H9 (cell line): ENCODE measurements at places on chromosomes 3 and 15. TPM values are rescaled to one million over a fixed set of nuclear protein-coding genes. Genes with fewer than 3 reads are reported as not detected.
A peak's percentile ranks its signal among the peaks of the same experiment; 100 is the strongest.

Gene PDZRN3
- 5.5 and 5.9 TPM in 2 replicates for total RNA-seq

Gene LSMEM2
- total RNA-seq: 0.24 and 0.50 TPM in 2 replicates

Gene RTP4
- total RNA-seq: not detected in 2 replicates

Gene RHCG
- 0.28 and 0.31 TPM in 2 replicates for total RNA-seq

- DNase-seq: no peak
Observed at GRCh38 chr3:60912142-60912541, 339.1 kb downstream of the FHIT start.

DNA sequence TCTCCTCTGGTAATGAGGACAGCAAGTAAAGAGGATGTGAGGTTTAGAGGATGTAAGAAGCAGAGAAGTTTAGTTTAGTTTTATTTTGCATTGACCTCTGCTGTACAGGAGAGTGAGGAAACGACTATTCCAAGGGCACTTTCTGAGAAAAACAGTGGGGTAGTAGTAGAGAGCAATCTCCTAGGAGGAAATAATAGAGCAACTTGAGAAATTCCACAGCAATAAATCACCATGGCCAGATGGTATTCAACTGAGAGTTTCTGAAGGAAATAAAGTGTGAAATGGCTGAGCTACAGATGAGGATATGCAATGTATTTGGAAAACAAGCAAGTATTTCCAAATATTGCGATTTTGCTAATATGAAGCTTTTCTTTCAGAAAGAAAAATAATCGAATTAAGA, 118.9 kb downstream of the DPH6 start:
- DNase-seq: no peak

- DNase-seq: no peak
Observed at GRCh38 chr3:61580982-61581643, 19.7 kb downstream of the PTPRG start.

DNA sequence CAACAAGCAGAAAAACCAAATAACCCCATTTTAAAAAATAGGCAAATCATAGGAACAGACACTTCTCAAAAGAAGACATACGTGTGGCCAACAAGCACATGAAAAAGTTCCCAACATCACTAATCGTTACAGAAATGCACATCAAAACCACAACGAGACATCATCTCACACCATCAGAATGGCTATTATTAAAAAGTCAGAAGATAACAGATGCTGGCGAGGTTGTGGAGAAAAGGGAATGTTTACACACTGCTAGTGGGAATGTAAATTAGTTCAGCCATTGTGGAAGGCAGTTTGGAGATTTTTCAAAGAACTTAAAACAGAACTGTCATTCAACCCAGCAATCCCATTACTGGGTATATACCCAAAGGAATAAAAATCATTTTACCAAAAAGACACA, 60.7 kb downstream of the ABI3BP start:
- no peak for DNase-seq

- DNase-seq: no peak
Observed at GRCh38 chr3:67030785-67031740, 33.0 kb downstream of the KBTBD8 start.

DNA sequence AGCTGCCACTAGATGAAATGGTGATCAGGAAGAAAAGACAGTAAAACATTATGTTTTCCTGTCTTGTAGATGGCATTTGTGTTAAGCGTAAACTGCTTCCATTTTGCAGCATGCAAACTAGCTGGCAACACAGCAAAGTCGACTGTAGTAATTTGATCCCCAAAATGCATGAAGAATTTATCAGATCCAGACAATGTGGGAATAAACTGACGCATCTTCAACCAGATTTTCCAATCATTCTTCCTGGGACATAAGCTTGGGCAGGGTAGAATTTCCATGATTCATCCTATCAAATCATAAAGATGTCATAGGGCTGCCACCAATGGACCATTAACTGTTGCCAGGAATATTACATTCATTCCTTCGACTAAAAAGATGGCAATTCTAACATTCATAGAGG, 260.3 kb downstream of the ERC2 start:
- DNase-seq: no peak

GRCh38 chr3:30655187-30655812, 48.9 kb downstream of the TGFBR2 start:
- DNase-seq: no peak

GRCh38 chr3:23258110-23258509, 55.0 kb downstream of the UBE2E2 start:
- DNase-seq: no peak

DNA sequence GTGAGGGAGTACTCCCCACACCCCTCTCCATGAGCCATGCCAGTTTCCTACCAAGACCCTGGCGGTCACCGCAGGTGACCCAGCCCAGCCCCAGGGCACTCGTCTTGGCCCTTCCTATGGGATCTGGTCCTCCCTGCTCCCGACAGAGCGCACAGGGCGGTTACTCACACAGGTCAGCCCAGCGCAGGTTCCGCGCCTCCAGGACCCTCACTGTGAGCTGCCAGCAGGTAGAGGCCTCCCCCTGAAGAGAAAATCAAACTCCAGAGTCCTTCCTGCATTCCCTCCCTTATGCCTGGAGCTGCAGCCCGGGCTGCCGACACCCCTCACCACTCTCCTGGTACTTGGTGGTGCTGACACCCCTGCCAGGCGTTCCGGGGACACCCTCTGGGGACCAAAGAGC, 6.9 kb downstream of the PLA2G4D start:
- peak; percentile 25 for DNase-seq

DNA sequence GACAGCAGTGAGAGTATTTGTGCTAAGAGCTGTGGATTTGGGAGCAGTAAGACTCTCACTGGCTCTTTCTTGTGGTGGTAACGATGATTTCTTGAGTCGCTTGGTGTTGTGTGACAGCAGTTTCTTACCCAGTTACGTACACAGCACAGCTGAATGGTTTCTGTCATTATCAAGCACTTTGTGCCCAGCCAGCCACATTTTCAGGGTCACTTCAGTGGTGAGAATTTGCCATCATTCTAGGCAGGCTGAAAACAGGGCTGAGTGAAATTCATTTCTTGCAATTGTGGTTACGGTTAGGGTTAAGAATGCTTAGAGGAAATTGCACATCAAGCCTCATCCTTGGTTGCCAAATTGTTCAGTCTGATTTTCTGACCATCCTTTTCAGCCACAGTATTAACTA, 130.1 kb downstream of the RYR3 start:
- no peak for DNase-seq

DNA sequence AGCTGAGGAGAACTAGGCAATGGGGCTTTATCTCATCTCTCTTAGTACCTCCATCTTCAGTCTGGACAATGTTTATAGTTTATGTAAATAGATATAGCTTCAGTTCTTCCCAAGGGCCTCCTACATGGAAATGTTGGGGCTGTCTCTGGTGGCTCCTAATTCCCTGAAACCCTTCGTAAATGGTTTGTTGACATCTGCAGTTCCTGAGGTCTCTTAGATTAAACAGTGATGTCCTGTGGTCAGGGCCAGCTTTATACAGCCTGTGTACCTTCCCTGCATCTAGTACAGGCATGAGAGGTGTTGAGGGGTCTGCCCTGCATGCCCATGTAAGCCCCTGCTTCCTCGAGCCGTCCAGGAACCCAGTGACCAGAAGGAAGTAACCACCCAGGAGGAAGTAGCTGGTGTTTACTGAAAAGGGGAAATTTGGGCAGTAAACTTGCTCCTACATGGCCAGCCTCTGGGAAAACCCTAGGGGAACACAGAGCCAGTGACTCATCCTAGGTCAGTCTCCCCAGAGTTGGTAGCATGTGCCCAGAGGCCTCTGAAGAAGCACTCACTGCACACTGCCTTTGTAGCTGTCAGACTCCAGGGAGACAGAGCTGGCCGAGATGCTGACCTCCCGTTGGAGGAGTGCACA, 4.7 kb upstream of the TBC1D2B start:
- no peak for DNase-seq

DNA sequence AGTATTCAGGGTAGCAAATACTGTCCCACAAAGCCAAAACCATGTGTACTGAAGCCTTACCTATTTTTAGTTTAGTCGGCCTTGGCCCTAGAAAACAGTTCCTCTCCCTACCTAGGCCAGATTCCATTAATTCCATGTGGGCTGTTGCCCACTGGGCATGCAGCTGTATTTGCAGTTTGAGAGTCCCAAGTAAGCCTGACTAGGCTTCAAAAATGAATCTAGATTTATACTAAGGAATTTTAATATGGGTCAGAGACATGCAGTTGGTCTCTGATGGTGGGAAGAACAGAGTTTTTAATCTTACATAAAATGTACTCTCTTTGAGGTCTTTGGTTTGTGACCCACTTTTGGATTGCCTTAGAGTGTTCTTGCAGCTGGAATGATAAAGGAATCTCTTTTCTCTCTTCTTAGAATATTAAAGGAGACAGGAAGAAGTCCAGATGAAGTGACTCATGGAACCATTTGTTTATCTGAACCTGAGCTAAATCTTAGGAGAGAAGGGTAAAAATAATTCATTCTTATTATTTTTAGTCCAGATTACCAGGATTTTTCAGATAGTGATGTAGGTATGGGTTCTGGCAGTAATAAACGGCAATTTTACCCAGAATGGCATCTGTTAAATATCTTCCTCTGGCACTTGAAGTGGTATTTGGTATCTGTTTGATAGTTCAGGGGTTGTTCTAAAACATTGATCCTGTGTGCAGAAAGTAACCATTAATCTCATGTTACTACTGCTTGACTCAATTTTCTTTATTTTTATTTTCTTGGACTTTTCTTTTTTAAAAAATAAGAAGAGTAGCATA, 33.8 kb downstream of the GLCE start:
- DNase-seq: no peak

DNA sequence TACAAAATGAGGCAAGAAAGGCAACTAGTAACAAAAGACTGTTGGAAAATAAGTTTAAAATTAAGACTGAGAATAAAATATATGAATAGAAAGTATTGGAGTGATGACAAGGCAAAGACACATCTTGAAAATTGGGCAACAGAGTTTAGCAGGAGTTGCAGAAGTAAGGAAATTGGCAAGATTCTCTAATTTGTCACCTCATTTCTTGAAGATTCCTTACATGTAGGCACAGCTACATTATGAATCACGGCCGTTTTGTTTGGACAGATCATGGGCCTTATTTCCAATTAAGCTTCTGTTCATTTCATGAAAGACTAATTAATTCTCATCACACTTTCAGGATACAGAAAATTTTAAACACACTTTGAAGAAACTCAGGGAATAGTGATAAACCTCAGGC, 170.1 kb downstream of the ROBO1 start:
- no peak for DNase-seq

DNA sequence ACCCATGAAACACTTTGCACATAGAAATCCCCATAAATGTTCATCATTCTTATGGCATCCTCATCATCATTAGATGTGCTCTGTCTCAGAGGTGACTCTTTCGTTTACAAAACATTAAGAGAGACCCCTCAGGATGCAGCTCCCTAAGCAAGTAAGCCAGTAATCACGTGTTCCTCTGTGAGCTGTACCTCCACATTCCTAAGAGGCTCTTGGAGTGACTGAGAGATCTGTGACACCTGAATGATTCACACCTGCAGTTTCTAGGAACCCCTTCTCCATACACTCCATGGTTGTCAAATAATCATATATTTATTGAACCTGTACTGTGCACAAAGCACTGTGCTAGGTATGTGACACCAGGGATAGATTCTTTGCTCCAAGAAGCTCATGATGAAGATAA, 602.4 kb downstream of the UNC13C start:
- no peak for DNase-seq

DNA sequence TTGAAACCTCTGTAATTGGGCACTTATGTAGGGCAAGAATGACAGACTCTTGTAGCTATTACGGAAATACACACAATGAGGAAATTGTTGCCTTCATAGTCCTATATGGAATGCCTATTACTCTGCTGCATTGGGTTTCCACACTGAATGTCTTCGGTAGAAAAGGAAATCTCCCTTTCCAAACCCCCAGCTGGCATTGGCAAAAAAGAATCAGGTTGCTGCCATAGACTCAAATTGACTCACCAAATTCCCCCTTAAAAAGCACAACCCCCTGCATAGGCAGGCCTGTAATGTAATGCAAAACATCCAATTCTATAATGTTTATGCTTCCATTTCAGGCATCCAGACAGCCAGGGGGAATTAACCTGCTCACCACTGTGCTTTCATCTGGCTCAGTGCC, 44.8 kb upstream of the NTRK3 start:
- DNase-seq: no peak

GRCh38 chr3:143677430-143677829, 170.8 kb downstream of the SLC9A9 start:
- no peak for DNase-seq

DNA sequence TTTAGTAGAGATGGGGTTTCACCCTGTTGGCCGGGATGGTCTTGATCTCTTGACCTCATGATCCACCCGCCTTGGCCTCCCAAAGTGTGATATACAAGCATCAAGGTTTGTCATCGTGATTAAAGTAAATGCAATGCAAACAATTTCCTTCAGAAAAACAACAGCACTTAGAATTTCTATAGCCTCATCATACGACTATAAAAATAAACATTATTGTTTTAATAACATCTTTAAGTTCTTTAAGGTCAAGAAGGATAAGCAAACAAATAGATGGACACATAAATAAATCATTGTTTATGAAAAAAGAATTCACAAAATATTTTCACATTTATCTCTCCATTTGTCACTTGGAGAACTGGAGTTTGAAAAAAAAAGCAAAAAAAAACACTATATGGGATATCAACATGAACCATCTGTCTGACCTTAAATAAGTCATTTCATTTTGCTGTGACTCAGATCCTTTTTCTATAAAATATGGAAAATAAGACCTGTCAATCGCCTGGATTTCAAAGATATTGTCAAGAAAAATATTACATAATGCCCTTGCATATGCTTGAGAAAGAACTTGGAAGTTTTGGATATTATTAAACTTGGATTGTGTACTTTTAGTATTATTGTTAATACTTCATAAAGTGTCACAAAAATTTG, 642.0 kb upstream of the KCNMB2 start:
- no peak for DNase-seq

- DNase-seq: no peak
Observed at GRCh38 chr3:56795097-56795828, 6.5 kb downstream of the ARHGEF3 start.

- DNase-seq: no peak
Observed at GRCh38 chr15:63022663-63023062, 19.9 kb upstream of the TPM1 start.

DNA sequence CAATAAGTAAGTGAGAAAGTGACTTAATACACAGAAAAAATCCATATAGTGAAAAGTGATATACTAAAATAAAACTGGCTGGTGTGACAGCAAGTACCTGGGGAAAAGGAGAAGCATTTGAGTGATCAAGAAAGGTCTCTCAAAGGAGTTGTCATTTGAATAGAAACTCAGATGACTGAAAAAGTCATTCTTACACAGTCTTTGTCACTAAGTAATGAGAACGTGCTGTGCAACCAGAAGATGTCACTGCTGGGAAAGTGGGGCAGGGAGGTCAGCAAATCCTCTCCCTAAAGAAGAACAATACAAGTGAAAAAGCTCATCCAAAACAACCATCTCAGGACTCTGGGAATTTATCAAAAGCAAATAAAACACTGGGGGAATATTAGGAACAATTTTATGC, 317.5 kb upstream of the TRIM42 start:
- DNase-seq: no peak

GRCh38 chr15:57190208-57190607, 186.1 kb upstream of the CGNL1 start:
- no peak for DNase-seq

GRCh38 chr15:84981711-84982300, at the start of gene PDE8A:
PDE8A (plus strand) TSS chr15:84981856; CDS start chr15:84982163, 307 bp downstream.
- peak; percentile 40 for DNase-seq
